ENCODE measurements at places on chromosomes 5 and 9.

- no peak for DNase-seq
Observed at GRCh38 chr5:50730336-50730735, 63.9 kb downstream of the PARP8 start.

DNA sequence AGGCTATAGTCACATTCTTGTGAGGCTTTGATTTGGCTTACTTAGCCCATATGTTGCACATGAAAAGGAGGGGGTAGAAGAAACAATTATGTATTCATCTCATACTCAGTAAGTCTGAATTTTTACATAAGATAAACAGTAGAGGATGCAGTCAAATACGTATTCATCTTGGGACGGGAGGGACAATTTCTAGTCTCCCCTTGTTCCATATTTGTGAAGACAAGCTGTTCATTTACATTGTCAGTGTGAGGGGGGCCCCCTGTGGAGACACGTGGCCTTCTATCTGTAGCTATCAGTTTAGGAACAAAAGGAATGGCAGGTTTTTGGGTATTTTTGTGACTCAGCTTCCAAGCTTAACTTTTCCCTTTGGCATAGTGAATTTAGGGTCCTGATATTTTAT lies 49.2 kb upstream of the PPP1R2B start:
- DNase-seq = no peak

- DNase-seq = no peak
Observed at GRCh38 chr9:99037769-99038483, 67.0 kb upstream of the TGFBR1 start.

DNA sequence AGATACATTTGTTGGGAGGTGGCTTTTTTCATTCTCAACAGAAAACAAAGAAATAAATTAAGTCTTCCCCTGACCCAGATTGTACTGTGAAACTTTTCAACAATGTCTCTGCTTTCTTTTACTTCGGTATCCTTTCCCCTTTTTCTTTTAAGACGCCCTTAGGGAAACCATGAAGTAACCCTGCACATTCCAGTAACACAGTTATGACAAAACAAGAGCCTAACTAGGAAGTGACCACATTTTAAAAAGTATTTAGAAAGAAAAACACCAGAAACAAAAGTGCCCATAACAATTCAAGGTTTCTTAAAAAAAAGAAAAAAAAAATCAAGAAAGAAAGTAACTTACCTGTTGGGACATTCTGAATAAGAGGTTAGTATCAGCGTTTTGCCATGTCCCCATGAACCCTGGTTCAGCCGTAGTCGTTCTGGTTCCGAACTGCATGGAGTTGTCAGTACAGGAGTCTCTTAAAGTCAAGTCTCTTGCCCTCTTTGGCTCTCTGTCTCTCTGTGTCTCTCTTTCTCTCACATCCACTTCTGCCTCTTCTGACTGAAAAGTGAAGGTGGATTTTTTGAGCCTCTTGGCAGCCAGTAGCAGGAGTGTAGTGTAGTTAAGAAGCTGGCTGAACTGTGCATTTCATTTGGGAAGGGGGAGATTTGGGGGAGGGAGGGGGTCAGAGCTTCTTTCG lies 142.9 kb downstream of the BNC2 start:
- DNase-seq = no peak

Measured in stimulated activated CD4-positive, alpha-beta T cell treated with anti-CD3 and anti-CD28 coated beads, Interleukin-2, amount 100 ng/mL, for 4 hours (primary cell).